ENCODE measurements at places on chromosomes 2 and 18.
A peak's percentile ranks its signal among the peaks of the same experiment; 100 is the strongest.

- DNase-seq = peak; percentile 3
Measured at GRCh38 chr18:7370375-7370774, 139.5 kb downstream of the LRRC30 start.

DNA sequence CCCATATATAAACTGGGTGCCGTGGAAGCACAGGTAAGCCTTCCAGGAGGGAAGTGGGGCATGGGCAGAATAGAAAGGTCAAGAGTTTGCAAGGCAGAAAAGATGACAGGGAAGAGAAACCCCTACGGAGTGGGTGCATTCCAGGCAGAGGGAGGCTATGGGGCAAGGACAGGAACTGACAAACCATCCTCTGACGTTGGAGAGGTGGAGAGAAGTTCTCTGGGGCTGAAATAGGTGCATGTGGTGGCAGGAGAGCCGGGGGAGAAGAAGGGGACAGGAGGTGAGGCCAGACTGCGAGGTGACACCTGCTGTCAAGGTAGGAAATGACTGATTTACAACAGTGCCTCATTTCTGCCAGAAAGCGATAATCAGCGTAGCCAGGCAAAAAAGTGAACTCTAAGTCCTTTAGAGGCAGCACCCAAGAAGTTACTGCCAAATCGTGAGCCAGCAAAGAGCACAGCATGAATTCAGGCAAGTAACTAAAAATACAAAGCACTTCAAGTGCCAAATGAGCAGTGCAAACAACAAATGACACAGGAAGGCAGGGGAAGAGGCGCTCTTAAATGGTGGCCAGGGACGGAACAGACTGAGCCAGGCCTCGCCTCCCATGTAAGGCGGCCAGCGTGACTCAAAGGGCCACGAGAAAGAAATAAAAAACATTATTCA, 113.3 kb upstream of the ACVR1C start:
- DNase-seq = no peak

DNA sequence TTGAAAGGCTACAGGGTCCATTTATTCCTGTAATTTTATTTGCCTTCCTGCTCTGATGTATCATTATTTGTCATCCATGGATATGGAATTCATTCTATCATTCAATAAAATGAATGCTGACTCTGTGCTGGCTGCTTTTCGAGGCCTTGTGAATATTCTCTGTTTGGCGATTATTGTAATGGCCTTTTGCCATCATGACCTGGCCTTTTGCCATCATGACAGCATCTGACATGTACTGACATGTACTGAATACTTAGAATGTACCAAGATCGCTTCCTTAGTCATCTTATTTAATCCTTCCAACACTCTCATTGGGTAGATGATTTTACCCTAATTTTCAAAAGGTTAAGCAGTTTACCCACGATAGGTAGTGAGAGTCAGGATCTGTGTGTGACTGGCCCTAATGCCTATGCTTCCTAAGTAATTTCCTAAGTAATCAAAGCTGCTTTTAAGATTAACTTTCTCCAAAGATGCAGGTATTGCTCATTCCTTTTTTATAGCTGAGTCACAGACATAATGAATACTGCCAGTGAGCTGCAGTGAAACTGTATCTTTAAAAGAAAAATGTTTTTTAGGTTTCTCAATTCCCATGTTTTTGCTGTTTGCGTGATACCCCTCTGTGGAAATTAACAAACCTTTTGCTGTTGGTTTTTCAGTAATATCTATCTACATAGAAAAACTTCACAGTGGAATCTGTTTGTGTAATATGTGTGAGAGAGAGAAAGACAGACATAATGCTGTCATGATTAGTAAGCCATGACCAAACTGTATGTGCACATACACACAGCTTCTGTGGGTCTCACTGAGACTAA, 127.8 kb downstream of the CERS6 start:
- DNase-seq = no peak

GRCh38 chr2:23585273-23586170, 200.5 kb downstream of the KLHL29 start:
- no peak for DNase-seq

GRCh38 chr2:232604535-232604934, 28.9 kb upstream of the EFHD1 start:
- DNase-seq = no peak

DNA sequence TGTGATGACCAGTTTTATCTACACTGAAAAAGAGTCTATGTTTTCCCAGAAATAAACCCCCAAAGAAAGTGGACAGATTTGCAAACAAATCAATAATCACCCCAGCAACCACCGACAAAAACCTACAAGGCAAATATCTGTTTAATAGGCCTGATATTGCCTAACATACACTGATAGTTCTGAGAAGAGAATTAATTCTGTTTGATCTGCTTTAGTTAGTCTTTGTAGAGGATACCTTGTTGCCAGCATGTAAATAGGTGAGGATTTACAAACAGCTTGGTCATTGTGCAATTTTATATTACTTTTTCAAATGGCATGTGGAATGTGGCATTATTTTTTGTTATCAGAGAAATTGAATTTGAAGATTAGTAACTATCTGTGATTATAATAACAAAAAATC, 86.5 kb downstream of the DCC start:
- no peak for DNase-seq

Measured in substantia nigra (tissue), 51 donors.